ENCODE measurements at places on chromosomes 5 and 9.
A peak's percentile ranks its signal among the peaks of the same experiment; 100 is the strongest.

DNA sequence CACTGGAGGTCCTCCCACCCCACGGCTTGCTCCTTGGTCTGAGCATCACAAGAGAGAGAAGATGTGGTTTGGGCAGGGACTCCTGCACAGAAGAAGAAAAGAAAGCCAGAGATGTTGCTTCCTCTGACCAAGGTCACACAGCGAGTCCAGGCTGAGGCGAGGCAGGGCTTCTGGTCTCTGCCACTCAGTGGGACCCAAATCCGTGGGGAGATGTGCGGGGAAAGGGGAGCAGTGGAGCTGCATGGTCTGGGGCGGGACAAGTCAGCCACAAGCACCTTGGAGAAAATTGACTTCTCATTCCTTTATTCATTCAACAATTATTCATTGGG is 150.9 kb downstream of the C9orf50 start:
- DNase-seq = no peak

- DNase-seq = no peak
Observed at GRCh38 chr9:81445331-81445921, 243.9 kb downstream of the TLE1 start.

DNA sequence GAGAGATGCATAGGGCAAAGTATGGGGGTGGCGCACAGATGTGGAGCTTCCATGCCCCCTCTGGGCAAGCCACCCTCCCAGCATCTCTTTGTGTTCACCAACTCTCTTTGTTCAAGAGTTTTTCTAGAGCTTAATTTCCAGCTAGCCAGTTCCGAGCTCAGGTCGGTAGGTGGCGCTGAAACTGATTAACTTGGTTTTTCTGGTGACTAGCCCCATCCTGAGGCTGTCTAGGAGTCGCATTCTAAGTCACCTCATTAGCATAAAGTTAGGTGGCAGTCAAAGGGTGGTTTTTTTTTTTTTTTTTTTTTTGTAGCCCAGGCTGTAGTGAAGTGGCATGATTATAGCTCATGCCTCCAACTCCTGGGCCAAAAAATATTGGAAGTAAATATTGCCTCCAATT is 476.4 kb downstream of the KDM4C start:
- peak; percentile 10 for DNase-seq

GRCh38 chr9:9862235-9862810 is 750.5 kb downstream of the PTPRD start:
- DNase-seq = no peak

- DNase-seq = no peak
Observed at GRCh38 chr5:40291338-40291737, 388.4 kb upstream of the PTGER4 start.

- DNase-seq = no peak
Observed at GRCh38 chr5:90809311-90810056, 250.9 kb downstream of the ADGRV1 start.

DNA sequence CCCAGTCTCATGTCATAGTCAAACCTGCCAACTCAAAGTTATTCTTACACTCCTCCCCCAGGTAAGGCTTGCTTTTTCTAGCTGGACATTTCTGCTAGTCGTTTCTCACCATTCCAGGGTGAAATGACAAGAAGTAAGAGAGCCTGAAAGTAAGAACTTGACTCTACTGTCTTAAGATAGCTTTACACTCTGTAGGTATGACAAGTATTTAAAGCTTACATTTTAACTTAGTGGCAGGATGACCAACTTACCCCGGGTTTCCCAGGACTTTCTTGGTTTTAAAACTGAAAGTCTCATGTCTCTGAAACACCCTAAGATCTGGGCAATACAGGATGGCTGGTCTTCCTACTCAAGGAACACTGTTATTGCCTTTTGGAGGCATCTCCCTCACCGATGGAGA is 67.5 kb upstream of the PIK3R1 start:
- DNase-seq = no peak

DNA sequence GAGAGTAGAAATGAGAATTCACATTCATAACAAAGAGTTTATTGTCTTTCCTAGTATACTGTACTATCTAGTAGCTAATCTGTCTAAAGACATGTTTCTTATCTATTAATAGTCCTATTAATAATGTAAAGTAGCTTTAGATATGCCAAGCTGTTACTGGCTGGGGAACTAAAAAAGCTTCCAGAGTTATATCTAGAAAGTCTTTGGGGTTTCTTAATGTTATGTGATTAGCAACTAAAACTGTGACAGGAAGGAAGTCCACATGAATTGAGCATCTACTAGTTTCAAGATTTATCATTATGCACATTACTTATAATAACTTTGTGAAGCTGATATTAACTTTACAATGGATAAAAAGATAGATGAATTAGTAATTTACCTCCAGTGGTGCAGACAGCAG is 122.7 kb upstream of the CDKN2B start:
- DNase-seq = no peak

- no peak for DNase-seq
Observed at GRCh38 chr5:58380655-58381054, 79.2 kb downstream of the PLK2 start.

GRCh38 chr5:181200816-181201215 is 4.2 kb downstream of the TRIM7 start:
- DNase-seq = no peak

DNA sequence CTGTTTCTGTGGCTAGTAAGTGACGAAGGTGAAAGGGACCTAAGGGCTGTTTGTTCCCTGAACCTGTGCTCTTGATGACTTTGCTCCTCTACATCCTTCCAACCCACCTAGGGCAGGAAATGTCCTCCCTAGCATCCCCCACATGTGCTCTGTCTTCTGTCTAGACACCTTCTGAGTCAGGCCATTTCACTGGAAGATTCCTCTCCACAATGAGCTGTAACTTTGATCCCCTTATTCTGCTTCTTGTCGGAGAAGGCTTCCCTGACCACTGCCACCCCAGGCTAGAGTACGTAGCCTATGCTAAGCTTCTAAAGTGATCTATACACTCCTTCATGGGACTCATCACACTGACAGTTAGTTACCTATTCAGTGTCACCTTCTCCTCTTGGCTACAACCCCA is 21.7 kb downstream of the SPAAR start:
- no peak for DNase-seq

GRCh38 chr5:140362311-140362710 is 2.3 kb downstream of the SLC4A9 start:
- DNase-seq = no peak

GRCh38 chr9:121157939-121158338 is 43.7 kb downstream of the RAB14 start:
- no peak for DNase-seq

DNA sequence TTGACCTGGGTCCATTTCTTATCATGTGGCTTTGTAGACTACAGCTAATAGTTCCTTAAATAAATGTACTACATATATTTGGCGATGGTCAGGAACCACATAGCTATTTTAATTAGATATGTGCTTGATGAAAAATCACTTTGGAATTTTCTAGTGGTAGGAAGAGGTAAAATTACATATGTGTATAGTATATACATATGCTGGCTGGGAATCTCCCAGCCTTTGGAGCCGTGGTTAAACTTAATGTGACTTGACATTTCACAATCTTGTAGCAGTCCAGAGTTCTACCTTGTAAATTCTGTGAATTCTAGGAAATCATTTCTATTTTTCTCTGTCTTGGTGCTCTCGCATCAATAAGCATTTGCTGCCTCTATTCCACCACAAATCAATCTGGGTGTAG is 565.0 kb downstream of the DMRTA1 start:
- DNase-seq = no peak

DNA sequence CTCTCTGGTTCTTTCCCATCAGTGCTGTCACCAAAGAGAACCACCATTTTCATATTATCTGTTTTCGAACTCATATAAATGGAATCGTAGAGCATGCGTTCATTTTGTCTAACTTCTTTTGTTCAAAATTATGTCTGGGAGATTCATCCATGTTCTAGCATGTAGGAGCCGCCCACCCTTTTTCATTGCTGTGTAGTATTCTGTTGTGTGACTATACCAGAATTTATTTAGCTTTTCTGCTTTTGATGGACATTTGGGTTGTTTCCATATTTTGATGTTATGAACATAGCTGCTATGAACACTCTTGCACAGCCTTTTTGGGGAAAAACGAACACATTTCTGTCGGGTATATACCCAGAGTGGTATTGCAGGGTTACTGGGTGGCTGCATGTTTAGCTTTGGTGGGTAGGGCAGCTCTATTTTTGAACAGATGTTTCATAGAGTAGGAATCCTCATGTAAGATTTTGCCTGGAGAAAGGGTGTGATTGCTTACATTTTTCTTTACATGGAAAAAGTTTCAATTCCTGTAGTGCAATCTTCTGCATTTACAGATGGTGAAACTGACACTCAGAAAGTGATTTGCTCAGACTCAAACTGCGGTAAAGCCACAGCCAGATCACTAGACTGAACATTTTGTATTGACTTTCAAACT is 100.2 kb upstream of the IL12B start:
- no peak for DNase-seq

GRCh38 chr5:139470821-139471300 is at the start of gene SMIM33:
Gene SMIM33 (plus strand): TSS chr5:139471004. CDS start chr5:139471122, 118 bp downstream.
- no peak for DNase-seq

DNA sequence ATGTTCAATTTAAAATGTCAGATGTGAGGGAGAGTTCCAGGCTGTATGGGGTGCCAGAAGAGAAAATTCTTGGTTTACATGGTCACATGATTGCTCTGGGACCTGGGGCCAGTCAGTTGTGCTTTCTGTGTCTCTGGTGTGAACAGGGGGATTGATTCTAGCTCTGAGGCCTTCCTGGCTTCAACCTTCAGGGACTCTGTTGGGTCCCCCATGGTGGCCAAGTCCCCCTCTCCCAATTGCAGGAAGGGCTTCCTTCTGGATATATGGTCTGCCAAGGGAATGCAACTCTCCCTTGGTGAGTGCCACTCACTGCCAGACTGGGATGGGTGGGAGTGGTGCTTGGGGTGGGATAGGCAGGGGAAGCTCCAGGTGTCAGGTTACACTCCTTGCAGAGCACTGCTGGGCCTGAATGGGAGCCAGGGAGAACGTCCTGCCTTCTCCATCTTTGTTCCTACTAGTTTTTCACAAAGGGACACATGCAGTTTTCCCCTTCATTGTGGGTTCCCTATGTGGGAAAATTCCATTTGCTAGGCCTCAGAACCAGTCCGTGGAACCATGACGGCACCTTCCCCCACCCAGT is 153.2 kb downstream of the MELK start:
- no peak for DNase-seq
